ENCODE measurements at places on chromosomes 7 and 10.

DNA sequence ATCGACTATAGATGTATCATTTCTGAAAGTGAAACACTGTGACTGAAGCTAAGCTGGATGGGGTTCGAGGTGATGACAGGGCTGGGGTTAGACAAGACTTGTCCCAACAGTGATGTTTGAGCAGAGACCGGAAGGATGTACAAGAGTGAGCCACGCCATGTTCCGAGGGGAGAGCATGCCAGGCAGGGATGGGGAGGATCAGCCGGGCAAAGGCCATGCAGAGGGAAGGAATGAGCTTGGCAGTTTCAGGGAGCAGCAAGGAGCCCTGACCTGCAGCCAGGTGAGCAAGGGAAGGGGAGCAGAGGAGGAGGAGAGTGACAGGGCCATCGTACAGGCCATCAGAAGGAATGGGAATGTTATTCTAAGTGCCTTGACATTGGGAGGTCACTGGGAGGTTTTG lies 114.9 kb upstream of the GPR26 start:
- no peak for DNase-seq
- no peaks in the 10 kb centered on the region for H3K36me3 ChIP-seq
- H3K4me3 ChIP-seq, result no peak overlapping the region
- H3K27ac ChIP-seq, result no peak overlapping the region
- H3K27me3 ChIP-seq, result peaks cover 62% of the 10 kb centered on the region

DNA sequence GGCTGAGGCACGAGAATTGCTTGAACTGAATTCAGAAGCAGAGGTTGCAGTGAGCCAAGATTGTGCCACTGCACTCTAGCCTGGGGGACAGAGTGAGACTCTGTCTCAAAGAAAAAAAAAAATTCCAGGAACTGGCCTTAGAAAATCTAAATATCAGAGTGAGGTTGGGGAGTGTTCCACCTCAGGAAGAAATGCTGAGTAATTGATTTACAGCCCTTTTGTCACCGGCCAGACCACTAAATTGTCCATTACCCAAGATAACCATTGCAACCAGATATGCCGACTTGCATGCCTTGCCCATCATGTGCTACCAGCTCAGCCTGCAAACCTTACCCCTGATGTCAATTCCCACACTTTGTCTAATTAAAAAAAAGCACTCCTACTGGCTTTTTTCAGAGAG lies 42.4 kb downstream of the CRCP start:
- H3K27me3 ChIP-seq, result no peaks in the 10 kb centered on the region
- peaks cover 26% of the 10 kb centered on the region for H3K36me3 ChIP-seq
- peaks cover 13% of the 10 kb centered on the region for H3K4me1 ChIP-seq
- H3K27ac ChIP-seq, result no peak overlapping the region

- DNase-seq, result no peak
- H3K36me3 ChIP-seq, result no peaks in the 10 kb centered on the region
Observed at GRCh38 chr7:85828614-85829013, 641.8 kb upstream of the SEMA3D start.

DNA sequence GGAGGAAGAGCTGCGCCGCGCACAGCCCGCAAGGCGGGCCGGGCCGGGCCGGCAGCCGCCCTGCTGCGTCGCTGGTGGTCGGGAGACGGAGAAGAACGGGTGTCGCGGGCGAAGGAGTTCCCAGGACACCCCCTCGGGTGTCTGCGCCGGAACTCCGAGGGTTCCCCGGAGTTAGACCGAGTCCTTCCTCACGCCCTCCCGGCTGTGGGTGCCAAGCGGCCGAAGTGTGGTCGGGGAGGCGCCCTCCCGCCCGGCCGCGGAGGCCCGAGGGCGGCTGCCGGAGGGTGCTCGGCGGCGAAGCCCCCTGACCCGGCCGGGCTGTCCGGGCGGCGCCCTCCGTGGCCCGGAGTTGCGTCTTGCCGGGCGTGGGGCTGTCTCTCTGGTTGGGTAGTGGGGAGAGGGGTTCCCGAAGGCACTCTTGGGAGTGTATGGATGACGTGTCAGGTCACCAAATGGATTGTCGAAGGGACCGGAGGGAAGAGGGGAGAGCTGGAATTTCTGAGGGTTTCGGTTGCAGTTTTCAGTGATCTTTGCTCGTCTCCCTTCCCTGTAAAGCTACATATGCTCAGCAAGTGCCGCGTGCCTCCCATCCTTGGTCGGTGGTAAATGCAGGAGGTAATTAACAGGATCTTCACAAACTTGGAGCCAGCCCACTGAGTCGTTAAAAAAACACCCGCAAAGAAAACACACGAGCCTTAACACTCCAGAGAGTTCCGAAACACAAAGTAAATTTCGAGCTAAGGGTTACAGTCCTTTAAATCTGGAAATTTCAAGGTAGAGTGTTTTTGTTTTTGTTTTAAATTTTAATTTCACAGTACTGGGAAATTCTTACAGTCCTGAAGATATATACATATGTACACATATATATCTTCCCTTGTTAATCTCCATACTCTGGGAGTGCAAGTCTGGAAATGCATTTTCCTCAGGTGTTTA lies 871 bp downstream of the ST7 start:
- peaks cover 24% of the 10 kb centered on the region for H3K4me1 ChIP-seq
- peak overlapping the region; percentile 97 for H3K4me3 ChIP-seq
- DNase-seq, result peak; percentile 73
- no peaks in the 10 kb centered on the region for H3K27me3 ChIP-seq
- H3K36me3 ChIP-seq, result no peaks in the 10 kb centered on the region

GRCh38 chr7:47698386-47698785 lies 116.5 kb upstream of the TNS3 start:
- no peak overlapping the region for H3K27ac ChIP-seq
- no peak overlapping the region for H3K4me3 ChIP-seq
- no peaks in the 10 kb centered on the region for H3K27me3 ChIP-seq
- peaks cover 1% of the 10 kb centered on the region for H3K4me1 ChIP-seq
- DNase-seq, result no peak

- no peak for DNase-seq
- peak overlapping the region; percentile 57 for H3K27ac ChIP-seq
- H3K4me1 ChIP-seq, result peaks cover 19% of the 10 kb centered on the region
- no peaks in the 10 kb centered on the region for H3K36me3 ChIP-seq
- no peak overlapping the region for H3K4me3 ChIP-seq
Observed at GRCh38 chr10:110356628-110357245, 52.0 kb upstream of the SMNDC1 start.

DNA sequence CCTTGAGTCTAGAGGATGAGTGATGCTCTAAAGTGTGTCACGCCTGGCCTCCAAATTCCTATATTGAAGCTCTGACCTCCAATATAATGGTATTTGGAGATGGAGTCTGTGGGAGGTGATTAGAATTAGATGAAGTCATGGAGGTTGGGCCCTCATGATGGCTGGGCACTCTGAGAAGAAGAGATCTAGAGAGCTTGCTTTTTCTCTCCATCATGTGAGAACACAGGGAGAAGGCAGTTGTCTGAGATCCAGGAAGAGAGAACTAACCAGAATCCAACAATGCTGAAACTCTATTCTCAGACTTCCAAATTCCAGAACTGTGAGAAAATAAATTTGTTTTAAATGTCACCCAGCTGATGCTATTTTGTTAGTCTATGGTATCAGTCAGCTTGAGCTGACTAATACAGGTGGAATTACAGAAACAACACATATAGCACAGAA lies 15.1 kb downstream of the RNF216 start:
- H3K27ac ChIP-seq, result no peak overlapping the region
- peaks cover 30% of the 10 kb centered on the region for H3K4me1 ChIP-seq
- no peak overlapping the region for H3K4me3 ChIP-seq

- H3K27me3 ChIP-seq, result no peaks in the 10 kb centered on the region
- no peak for DNase-seq
- no peaks in the 10 kb centered on the region for H3K36me3 ChIP-seq
- no peak overlapping the region for H3K27ac ChIP-seq
- H3K4me3 ChIP-seq, result no peak overlapping the region
Observed at GRCh38 chr10:72311667-72312066, 37.9 kb downstream of the DDIT4 start.

DNA sequence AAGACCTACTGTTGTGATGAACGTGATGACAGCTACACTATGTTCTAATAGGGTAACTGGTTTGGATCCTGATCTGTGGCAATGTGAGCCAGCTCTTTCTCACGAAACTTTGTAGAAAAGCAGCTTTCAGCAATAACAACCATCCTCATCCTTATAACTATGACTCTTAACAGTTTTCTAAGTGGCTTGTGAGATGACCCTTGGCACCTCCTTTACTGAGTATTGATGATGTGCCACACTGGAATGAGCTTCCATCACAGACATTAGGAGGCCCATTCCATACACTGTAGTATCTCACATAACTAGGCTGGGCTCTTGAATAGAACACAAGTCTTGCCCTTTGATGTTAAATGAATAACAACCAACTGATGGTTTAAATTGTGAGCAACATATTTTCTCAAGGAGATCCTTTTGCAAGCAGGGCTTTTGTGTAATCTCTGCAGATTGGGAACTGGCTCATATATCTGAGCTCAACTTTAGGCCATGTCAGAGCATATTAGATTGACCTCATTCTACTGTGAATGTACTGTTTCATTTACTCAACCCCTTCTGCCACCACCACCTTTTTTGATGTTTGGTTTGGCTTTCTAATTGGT lies 46.4 kb downstream of the MYPN start:
- no peaks in the 10 kb centered on the region for H3K36me3 ChIP-seq
- DNase-seq, result no peak
- no peak overlapping the region for H3K4me3 ChIP-seq
- H3K27me3 ChIP-seq, result no peaks in the 10 kb centered on the region
- peaks cover 17% of the 10 kb centered on the region for H3K4me1 ChIP-seq
